ENCODE measurements at places on chromosomes 11 and 22. TPM values are rescaled to one million over a fixed set of nuclear protein-coding genes. Genes with fewer than 3 reads are reported as not detected.

The CCDC73 gene
- 0.06 TPM for total RNA-seq

The LYVE1 gene
- 44.8 TPM for total RNA-seq

The OVOL1 gene
- total RNA-seq = not detected

The CNGA4 gene
- total RNA-seq = 0.20 TPM

The BCO2 gene
- 15.9 TPM for total RNA-seq

Measured in spinal cord (tissue), 10 donors.